Sigmoid colon (tissue), 7 donors: ENCODE measurements at places on chromosomes 1 and 21. TPM values are rescaled to one million over a fixed set of nuclear protein-coding genes. Genes with fewer than 3 reads are reported as not detected.
A peak's percentile ranks its signal among the peaks of the same experiment; 100 is the strongest.

DNA sequence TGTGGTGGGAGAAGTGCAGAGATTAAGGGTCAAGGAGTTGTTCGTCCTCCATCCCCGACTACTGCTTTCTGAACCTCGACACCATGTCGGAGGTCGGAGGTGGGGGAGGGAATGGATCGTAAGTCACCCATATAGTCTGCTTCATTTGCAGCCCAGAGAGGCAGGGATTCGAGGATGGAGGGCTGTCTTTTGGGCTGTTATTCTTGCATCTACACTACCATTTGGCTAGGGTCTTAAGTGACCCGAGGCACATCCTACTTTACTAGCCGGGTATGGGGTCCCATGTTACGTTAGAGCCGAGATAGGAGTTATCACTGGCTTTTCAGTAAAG is 578 bp downstream of the USP21 start:
- peak overlapping the region; percentile 87 for H3K27ac ChIP-seq
- DNase-seq: no peak
- H3K36me3 ChIP-seq: no peaks in the 10 kb centered on the region
- peak overlapping the region; percentile 96 for H3K4me3 ChIP-seq
- H3K27me3 ChIP-seq: no peaks in the 10 kb centered on the region

DNA sequence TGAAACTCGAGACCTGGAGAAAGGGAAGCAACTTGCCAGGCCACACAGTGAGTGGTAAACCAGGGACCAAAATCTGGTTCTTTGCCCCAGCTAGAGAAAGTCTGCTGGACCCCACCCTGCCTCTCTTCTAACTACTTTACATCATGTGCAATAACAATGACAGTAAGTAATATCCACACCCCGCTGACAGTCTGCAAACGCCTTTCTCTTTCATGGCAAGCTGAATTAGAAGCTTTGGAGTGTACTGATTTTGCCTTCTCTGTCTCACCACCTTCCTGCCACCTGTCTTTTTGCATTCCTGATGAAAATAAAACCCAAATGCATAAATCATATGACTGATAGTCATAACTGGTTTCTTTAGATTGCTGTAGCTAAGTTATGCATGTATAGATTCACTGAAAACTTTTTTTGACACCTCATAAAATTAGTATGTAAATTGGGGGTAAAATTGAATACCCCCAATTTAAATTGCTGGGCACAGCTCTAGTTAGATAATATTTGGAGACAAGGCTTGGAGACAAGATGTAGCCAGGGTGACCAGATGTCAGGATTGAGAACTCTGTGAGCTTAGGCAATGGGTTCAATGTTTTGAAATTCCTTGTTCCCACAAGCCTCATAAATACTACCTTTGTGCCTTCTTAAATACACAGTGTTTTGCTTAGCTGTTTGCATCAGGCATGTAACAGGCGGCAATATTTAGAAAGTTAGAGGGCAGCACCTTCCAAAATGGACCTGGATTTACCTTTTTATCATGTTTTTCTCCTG is 73.5 kb downstream of the ST6GALNAC5 start:
- no peak overlapping the region for H3K4me3 ChIP-seq
- H3K4me1 ChIP-seq: no peaks in the 10 kb centered on the region
- no peaks in the 10 kb centered on the region for H3K36me3 ChIP-seq
- no peak for DNase-seq
- no peak overlapping the region for H3K27ac ChIP-seq
- no peaks in the 10 kb centered on the region for H3K27me3 ChIP-seq

- no peak overlapping the region for H3K27ac ChIP-seq
- DNase-seq: no peak
- H3K4me3 ChIP-seq: no peak overlapping the region
- H3K36me3 ChIP-seq: no peaks in the 10 kb centered on the region
These were observed 37.2 kb upstream of the CITED4 start for GRCh38 chr1:40899230-40899870.

- no peak for DNase-seq
- no peaks in the 10 kb centered on the region for H3K4me1 ChIP-seq
- no peaks in the 10 kb centered on the region for H3K36me3 ChIP-seq
These were observed 77.8 kb upstream of the CD55 start for GRCh38 chr1:207243442-207244408.

The ST6GALNAC3 gene
- total RNA-seq: 5.1 TPM
